ENCODE measurements at places on chromosomes 11 and 22.

GRCh38 chr11:126607776-126608541 lies 252.5 kb downstream of the ST3GAL4 start:
- DNase-seq: no peak

GRCh38 chr22:44570476-44571445 lies 72.7 kb upstream of the RTL6 start:
- DNase-seq: no peak

- peak; percentile 33 for DNase-seq
Measured at GRCh38 chr11:96246718-96247552, 96.1 kb downstream of the MAML2 start.

DNA sequence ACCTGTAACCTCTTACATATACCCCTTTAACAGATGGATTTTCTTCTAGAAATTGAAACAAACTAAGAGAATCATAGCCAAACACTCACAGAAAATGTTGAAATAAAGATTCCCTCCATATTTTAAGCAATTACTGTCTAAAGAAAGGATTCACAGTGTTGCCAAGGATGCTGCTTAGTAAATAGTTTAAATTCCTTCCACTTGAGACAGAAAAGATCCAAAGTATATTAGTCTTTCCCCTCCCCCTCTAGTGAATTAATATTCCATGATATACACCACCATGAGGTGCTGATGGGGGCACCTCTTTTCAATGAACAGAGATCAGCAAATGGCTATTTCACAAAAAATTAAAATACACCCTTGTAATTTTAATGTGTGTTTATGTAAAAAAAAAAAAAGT lies 186.8 kb downstream of the SOX6 start:
- DNase-seq: no peak

- no peak for DNase-seq
Measured at GRCh38 chr11:28773606-28774005, 665.4 kb downstream of the METTL15 start.

Measured in amniotic stem cell (primary cell).